Activated CD8-positive, alpha-beta T cell treated with anti-CD3 and anti-CD28 coated beads, Interleukin-2, amount 10 ng/mL, durations not matched to agents 7 days and 5 days (primary cell): ENCODE measurements at places on chromosomes 11 and 22. TPM values are rescaled to one million over a fixed set of nuclear protein-coding genes. Genes with fewer than 3 reads are reported as not detected.

MYRF gene
- total RNA-seq, result 2.9 TPM

F2 gene
- total RNA-seq, result not detected

- no peak overlapping the region for H3K27ac ChIP-seq
- H3K4me1 ChIP-seq, result peaks cover 24% of the 10 kb centered on the region
- no peaks in the 10 kb centered on the region for H3K36me3 ChIP-seq
- no peak overlapping the region for H3K4me3 ChIP-seq
- no peak for DNase-seq
Measured at GRCh38 chr11:845872-846495, 3.3 kb downstream of the TSPAN4 start.

DNA sequence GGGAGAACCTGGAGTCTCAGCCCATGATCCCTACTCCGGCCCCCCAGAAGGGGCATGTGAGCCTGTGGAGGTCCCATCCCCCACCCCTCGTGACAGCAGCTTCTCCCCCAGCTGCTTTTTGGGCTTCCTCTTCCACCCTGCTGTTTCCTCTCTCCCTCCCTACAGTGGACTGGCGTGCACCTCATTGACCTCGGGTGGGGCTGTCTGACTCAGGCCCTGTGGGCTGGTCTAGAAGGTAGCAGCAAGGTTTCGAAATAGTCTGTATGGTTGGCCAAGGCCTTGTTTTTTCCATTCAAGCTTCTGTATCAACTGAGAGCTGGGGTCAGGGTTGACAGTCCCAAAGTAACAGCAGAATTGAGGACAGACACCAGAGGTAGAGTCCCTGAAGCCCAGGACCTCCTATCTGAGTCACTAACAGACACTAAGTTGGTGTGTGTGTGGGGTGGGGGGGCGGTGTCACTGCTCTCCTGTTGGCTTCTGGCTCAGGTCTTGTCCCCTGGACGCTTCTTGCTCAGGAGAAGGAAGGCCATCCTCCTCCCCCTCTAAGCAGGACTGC, 7.7 kb downstream of the SLC37A2 start:
- no peak overlapping the region for H3K4me3 ChIP-seq
- H3K4me1 ChIP-seq, result peaks cover 24% of the 10 kb centered on the region
- no peaks in the 10 kb centered on the region for H3K36me3 ChIP-seq
- peak; percentile 42 for DNase-seq

- no peak for DNase-seq
- H3K27ac ChIP-seq, result no peak overlapping the region
- H3K4me1 ChIP-seq, result peaks cover 48% of the 10 kb centered on the region
Measured at GRCh38 chr22:37808294-37808657, 542 bp downstream of the GCAT start.

- peaks cover 19% of the 10 kb centered on the region for H3K4me1 ChIP-seq
- no peak for DNase-seq
- no peak overlapping the region for H3K4me3 ChIP-seq
- no peak overlapping the region for H3K27ac ChIP-seq
- H3K36me3 ChIP-seq, result peaks cover 12% of the 10 kb centered on the region
- H3K27me3 ChIP-seq, result peaks cover 7% of the 10 kb centered on the region
Measured at GRCh38 chr11:68287419-68287818, 15.6 kb upstream of the C11orf24 start.

DNA sequence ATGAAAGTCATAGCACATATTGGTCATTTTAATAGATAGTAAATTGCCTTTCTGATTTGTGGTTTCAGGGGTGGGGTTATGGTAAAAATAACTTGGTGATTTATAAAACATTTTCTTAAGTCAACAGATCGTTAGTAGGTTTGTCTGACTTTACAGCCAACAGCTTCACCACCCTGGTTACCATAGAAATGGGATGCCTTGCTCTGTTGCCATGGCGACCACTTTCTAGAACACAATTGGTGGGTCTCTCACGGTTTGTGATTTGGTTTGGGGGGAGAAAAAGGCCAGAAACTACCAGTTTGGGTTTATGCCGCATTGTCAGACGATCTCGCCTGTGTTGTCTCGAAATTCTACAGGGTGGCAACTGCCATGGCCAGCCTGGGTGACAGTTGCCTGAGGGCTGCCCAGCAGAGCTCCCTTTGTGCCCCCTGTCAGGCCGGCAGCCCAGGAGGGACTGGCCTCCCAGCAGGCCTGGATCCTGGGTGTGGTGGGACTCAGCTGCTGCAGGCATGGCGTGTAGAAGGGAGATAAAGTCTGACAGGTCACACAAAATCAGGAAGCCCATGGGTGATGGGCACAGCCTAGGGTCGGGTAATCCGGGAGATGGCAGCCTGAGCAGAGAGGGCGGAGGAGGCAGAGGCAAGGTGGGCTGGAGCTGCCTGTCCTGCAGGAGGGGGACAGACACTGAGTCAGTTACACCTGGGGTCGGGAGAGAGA, 30.9 kb downstream of the KCNC1 start:
- DNase-seq, result no peak
- H3K27me3 ChIP-seq, result no peaks in the 10 kb centered on the region
- no peak overlapping the region for H3K4me3 ChIP-seq
- no peaks in the 10 kb centered on the region for H3K36me3 ChIP-seq
- H3K4me1 ChIP-seq, result no peaks in the 10 kb centered on the region

GRCh38 chr22:29041408-29041807, 20.2 kb downstream of the C22orf31 start:
- peaks cover 7% of the 10 kb centered on the region for H3K27me3 ChIP-seq
- H3K36me3 ChIP-seq, result no peaks in the 10 kb centered on the region
- DNase-seq, result no peak
- no peak overlapping the region for H3K27ac ChIP-seq

DNA sequence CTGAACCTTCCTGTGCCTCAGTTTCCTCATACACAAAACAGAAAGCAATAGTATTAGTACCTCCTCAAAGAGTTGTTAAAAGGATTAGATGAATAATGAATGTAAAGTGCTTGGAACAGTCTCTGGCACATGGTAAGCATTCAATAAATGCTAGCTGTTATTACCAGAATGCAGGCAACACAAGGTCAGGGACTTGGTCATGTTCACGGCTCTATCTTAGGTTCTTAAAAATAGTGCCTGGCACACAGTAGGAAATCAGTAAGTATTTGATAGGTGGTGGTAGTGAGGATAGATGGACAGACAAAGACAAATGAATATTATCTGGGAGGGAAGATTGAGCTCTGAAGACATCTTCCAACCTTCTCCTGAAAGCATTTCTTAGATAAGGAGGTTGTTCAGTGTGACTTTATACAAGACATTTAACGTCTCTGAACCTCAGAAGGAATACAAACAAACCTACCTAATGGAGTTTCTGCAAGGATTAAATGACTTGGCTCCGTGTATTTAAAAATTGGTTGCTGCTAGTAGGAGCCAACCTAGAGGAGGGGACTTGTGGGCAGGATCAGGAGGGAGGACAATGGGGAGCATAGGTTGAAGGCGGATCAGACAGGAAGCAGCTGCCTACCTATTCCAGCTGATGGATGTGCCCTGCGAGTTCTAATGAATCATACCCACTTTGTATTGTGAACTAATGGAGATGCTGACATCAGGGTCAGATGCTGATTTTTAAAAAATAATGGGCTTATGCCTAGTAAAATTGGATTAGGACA, 94.1 kb downstream of the DBX1 start:
- no peaks in the 10 kb centered on the region for H3K4me1 ChIP-seq
- no peak for DNase-seq
- no peak overlapping the region for H3K27ac ChIP-seq
- no peaks in the 10 kb centered on the region for H3K36me3 ChIP-seq
- H3K4me3 ChIP-seq, result no peak overlapping the region
- H3K27me3 ChIP-seq, result peaks cover 9% of the 10 kb centered on the region

GRCh38 chr11:73229321-73229895, 11.3 kb downstream of the P2RY2 start:
- no peaks in the 10 kb centered on the region for H3K36me3 ChIP-seq
- no peak overlapping the region for H3K4me3 ChIP-seq
- DNase-seq, result no peak
- peaks cover 4% of the 10 kb centered on the region for H3K4me1 ChIP-seq

DNA sequence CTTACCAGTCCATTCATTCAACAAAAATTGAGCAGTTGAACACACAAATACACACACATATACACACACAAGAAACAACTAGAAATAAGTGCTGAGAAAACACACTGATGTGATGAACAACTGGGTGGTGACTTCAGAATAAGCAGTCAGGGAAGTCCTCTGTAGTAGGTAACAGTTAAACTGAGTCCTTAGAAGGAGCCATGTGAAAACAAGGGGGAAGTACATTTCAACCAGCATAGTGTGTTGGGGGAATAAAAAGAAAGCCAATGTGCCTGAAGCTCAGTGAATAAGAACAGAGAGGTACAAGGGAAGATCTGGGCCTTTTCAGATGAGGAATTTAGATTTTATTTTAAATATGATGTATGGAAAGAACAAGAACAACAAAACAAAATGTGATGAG, 6.8 kb upstream of the TMEM123 start:
- peaks cover 3% of the 10 kb centered on the region for H3K36me3 ChIP-seq
- H3K4me1 ChIP-seq, result peaks cover 72% of the 10 kb centered on the region
- H3K4me3 ChIP-seq, result no peak overlapping the region
- no peaks in the 10 kb centered on the region for H3K27me3 ChIP-seq
- DNase-seq, result no peak

- H3K36me3 ChIP-seq, result no peaks in the 10 kb centered on the region
- peak; percentile 52 for DNase-seq
- peak overlapping the region; percentile 50 for H3K4me3 ChIP-seq
- peaks cover 21% of the 10 kb centered on the region for H3K4me1 ChIP-seq
Measured at GRCh38 chr22:40009951-40010671, 15.4 kb downstream of the FAM83F start.
